Urinary bladder (tissue), 4 donors: ENCODE measurements at places on chromosomes 16 and 17. TPM values are rescaled to one million over a fixed set of nuclear protein-coding genes. Genes with fewer than 3 reads are reported as not detected.

AXIN2 gene
- 23.4 TPM for total RNA-seq

- DNase-seq = no peak
Measured at GRCh38 chr16:66918803-66919568, at the start of gene CDH16. TSS of gene CDH16 (minus strand) at chr16:66918885. CDS start at chr16:66918065, 820 bp downstream.

- no peak for DNase-seq
Measured at GRCh38 chr17:55546481-55546880, 35.2 kb upstream of the SMIM36 start.

DNA sequence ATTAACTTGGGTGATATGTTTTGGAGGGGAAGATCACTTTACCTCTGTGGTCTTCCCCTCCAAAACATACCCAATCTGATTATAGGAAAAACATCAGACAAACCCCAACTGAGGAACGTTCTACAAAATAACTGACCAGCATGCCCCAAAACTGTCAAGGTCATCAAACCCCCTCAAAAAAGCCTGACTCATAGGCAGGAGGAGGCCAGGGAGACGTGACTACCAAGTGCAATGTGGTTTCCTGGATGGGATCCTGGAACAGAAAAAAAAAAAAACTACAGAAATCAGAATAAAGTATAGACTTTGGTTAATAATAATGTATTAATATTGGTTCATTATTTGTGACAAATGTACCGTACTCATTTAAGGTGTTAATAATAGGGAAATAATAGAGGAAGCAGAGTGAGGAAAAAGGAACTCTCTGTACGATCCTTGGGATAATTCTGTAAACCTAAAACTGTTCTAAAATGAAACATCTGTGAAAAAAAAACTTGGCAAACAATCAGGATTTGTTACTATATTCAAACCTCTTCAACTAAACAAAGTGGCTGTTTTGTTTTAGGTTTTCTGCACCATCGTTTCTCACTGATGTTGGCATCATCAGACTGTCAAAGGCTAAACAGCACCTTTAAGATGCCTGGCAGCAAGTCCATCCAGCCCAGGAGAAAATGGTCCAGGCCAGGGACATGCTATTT is 266.7 kb upstream of the SDK2 start:
- no peak for DNase-seq

- DNase-seq = no peak
Measured at GRCh38 chr16:10744370-10745030, 858 bp downstream of the NUBP1 start.
